ENCODE measurements at places on chromosomes 2 and 18.

- DNase-seq = no peak
Measured at GRCh38 chr18:58562999-58563667, 65.8 kb downstream of the ALPK2 start.

- DNase-seq = no peak
Measured at GRCh38 chr2:175004730-175004979, 526 bp downstream of the CHN1 start.

DNA sequence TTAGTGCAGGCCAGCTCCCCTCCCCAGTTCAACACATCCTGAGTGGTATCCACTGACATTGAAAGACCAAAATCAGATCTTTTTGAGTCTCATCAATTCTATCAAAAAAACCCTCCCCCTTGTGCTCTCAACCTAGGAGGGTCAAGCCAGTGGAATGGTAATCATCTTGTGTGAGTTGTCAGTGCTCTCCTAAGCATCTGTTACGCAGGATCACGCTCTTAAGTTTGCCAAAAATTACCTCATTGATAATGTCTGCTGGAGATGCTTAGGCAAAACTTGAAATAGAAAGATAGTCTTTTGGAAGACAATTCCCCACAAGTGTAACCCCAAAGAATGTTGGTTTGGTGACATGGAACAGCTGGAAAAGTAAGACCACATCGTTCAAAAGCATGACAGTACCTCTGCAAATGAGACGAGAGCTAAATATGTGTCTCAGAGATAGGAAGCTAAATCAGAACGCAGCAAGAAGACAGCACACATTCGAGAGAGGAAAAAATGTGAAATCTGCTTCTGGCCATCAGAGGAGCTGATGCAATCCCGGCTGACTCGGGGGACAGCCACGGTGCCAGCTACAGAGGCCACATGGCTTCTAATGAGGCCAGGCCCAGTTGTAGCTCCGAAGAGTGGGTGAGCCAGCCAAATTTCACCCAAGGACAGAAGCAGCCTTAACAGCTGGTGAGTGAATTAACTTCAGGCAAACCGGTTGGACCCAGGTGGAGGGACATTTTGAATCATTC is 753.9 kb downstream of the RNF144A start:
- no peak for DNase-seq

DNA sequence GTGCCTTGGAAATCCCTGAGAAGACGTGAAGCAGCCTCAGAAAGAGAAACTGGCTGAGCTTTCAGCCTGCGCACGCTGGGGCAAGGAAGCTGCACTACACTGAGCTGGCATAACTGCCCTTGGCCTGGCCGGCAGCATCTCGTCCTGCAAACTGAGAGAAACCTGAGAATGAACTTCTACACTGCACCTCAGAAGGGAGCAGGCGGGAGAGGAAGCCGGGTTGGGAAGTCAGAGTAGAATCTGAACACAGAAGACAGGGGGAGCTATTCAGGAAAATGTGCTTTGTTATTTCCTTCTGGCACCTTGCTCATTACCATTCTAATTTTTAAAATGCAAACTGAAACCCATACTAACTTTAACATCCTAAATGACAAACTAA is 70.9 kb downstream of the ZEB2 start:
- no peak for DNase-seq

DNA sequence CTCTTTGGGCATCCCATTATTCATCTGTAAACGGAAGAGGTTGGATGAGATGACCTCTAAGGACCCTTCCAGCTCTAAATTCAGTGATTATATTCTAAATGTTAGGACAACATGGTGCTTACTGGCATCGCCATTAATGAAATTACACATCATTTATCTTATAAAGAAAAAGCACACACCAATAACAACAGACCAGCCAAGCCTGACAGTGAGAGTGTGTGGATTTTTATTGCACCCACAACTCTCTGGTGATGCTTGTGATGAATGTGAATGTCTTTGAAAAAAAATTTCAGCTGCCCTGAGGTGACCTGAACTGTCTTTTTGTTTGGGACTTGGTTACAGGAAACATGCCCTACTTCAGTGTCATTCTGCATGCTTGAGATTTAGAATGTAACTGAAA is 513.3 kb upstream of the NRP2 start:
- DNase-seq = no peak

DNA sequence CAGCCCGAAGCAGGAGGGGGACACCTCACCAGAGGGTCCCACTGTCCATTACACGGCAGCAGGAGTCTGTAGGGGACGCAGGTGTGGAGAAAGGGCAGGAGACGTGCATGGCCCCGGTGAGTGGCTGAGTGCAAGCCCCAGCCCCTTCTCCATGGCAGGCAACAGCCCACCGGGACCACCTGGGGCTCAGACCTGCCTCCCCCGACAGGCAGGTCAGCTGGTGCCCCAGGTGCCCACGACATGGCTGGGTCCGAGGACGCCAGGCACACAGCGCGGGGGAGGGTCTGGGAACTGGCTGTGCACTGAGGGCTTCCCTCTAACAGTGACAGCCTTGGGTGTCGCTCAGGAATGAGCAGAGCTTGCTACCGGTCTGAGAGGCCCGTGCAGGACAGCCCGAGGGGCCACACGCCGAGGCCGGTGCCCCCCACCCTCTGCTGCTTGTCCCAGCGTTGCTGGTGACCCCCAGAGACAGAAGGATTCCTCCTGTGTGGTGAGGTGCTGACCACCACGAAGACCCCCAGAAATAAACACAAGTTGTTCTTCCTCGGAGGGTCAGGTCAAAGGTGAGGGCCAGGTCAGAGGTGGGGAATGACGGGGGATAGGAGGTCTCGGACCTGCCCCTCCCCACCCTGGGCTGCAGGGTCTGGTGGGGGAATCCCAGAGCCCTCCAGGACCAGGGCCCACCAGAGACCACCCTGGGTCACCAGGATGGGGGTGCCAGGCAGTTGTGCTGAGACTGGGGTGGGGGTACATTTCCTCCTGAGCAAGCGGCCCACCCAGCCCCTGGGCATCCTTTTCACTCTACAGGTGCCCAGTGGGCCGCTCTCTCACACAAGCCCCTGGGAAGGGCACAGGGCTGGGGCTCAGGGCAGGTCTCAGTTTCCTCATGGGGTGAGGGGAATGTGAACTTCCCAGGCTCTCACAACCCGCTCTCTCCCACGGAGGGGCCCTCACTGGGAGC is 50.6 kb downstream of the SLC66A2 start:
- DNase-seq = no peak

DNA sequence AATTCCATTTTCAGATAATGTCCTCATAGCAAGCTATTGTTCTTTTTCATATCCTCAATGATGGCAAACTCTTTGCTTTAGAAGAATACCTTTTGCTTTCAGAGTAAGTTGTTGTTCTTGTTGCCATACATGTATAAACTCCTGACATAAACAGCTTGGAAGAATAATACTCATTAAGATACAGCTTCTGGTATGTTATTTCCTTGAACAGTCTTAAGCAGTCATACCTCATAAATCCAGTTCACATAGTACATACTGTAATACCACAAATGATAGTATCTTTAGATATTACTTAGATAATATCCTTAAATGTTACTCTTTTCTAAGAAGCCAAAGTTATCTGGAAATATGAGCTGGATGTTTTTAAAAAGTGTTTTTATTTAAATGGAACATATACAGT is 23.2 kb downstream of the METTL8 start:
- DNase-seq = no peak

DNA sequence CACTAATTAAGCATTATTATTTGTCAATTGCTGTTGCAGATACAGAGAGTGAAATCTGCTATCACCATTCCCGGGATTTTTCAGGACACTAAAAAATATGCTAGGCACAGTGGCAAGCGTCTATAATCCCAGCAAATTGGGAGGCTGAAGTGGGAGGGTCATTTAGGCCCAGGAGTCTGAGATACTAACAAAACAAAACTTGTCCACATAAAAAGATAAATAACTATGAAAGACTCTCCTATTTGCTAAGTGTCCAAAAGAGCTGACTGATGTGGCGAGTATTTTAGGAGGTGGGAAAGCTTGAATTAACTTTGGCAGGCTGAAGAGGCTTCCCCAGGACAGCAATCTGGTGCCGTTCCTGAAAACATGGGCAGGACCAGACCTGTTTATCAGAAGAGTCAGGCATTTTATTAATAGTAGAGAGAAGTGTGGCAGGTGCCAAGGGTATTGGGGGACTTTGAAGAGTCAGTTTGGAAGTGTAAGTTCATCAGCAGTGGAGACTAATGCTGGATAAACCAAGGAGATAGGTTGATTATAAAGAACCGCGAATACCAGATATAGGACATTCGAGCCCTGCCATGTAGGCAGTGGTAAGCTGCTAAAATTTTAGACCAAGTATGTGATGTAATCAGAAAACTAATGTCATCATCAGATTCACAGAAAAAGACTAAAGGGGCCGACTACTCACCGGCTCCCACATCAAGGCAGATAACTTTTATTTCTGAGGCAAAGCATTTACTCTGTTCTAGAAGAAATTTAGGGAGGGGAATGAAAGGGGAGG is 201.8 kb downstream of the EPHA4 start:
- DNase-seq = no peak

GRCh38 chr18:60975420-60975819 is 357.8 kb upstream of the CDH20 start:
- DNase-seq = no peak

GRCh38 chr18:64749884-64750283 is 601.0 kb upstream of the LINC00305 start:
- no peak for DNase-seq

DNA sequence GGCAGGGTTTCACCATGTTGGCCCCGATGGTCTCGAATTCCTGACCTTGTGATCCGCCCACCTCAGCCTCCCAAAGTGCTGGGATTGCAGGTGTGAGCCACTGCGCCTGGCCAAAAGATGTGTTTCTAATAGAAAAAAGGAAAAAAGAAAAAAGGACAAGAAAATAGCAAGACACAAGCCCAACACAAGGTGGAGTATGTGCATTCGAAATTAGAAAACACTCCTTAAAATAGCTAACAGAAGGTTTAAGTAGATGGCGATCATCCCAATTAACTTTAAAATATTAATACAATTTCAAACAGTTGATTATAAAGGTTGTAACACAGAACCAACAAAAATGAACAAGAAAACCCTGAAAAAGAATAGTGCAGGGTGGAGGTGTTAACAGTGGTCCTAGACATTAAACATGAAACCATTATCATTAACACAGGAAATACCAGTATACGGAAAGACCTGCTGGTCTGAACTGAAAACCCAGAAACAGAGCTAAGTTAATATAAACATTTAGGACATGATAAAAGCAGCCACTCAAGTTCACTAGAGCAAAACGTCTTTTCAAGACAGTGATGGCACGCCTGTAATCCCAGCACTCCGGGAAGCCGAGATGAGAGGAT is 57.9 kb downstream of the HDLBP start:
- no peak for DNase-seq

GRCh38 chr2:240245706-240246105 is 105.2 kb upstream of the OTOS start:
- peak; percentile 68 for DNase-seq

DNA sequence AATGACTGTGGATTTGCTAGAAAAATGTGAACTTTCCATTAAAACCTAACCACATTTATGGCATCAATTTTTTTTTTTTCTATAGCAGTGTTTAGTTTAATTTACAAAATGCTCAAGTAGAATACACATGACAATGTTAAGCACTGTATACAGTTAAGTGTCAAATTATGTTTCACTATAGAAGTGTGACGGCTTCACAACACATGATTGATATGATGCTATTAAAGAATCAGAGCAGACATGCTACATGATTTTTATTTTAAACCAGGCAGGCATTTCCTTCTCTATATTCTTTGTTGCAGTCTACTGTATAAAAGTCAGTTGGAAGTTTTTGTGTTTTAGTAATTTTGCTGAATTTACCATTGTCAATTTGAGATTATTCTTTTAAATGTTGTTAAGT is 43.6 kb downstream of the PROKR1 start:
- DNase-seq = no peak
